Fibroblast of mammary gland (primary cell): ENCODE measurements at places on chromosomes 5 and 9.
A peak's percentile ranks its signal among the peaks of the same experiment; 100 is the strongest.

GRCh38 chr9:272251-273213 lies 57.9 kb downstream of the DOCK8 start:
- no peak for DNase-seq

DNA sequence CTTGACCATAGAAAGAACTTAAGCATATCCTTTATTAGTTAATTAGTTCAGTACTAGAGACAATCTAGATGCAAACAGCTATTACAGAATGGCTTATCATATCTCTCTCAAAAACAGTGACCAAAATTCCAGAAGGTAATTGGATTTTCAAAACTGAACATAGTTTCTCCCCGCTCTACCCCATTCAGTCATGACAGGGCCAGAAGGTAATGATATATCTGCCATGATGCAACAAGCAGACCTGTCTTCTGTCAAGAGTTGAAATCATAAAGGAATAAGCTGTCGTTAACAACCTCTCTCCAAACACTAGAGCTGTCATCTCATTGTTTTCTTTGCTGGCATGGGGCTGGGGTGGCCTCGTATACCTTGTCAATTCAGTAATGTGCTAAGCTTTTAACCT lies 200.5 kb upstream of the POU5F2 start:
- no peak for DNase-seq

DNA sequence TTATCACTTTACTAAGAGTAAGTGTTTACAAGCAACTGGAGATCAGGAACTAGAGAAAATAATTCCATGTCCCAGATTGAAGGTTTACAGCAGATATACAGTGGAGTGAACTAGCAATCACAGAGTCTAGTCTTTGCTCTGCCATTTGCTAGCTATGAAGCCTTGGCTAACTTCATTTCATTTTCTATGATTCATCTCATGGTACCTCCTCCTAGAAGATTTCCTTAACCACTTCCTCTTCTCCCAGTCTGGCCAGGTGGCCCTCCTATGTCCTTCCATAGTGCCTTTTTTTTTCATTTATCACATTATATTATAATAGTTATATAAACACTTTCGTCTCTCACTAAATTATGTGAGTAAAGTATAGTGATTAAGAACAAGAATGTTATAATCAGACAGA lies 52.1 kb downstream of the GRIA1 start:
- DNase-seq = peak; percentile 44

DNA sequence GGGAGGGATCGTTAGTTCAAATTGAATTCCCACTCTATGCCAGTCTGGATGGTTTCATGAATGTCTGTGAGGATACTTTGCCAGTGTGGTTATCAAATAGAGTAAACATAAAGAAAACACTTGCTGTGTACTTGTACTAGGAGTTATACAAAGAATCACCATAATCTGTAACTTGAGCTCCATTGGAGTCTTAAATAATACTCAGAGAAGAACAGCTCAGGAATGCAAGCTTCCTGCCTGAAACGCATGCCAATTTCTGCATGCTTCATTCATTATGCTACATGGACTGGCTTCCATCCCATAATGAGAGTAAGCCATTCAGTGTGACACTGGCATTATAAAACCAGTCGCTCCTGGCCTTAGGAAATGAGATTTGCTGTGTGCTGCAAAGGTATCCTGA lies 351.4 kb downstream of the SEMA5A start:
- peak; percentile 73 for DNase-seq

GRCh38 chr5:41410307-41410706 lies 100.1 kb downstream of the PLCXD3 start:
- DNase-seq = no peak

GRCh38 chr9:94720846-94721549 lies 5.5 kb upstream of the AOPEP start:
- DNase-seq = no peak

DNA sequence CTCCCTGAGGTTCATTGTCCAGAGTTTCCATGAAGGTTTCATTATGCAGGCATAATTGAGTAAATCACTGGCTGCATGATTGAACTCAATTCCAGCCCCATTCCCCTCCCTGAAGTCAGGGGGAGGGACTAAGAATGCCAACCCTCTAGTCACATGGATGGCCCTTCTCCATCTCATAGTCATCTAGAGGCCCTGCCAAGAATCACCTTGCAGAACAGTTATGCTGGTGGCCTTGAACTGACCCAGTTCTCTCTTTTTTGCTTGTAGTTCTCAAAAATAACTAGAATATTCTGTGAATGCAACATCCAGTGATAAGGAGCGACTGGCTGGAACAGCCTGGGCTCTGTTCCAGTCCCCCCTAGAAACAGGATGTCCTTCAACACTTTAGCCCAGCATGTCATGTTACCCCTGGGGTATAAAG lies 31.7 kb downstream of the SLC35A4 start:
- no peak for DNase-seq

- DNase-seq = no peak
These were observed 86.2 kb downstream of the HACD4 start for GRCh38 chr9:20945269-20945668.

GRCh38 chr9:84926793-84927192 lies 257.3 kb downstream of the NTRK2 start:
- no peak for DNase-seq

GRCh38 chr5:107290780-107291398 lies 379.8 kb downstream of the EFNA5 start:
- DNase-seq = no peak

DNA sequence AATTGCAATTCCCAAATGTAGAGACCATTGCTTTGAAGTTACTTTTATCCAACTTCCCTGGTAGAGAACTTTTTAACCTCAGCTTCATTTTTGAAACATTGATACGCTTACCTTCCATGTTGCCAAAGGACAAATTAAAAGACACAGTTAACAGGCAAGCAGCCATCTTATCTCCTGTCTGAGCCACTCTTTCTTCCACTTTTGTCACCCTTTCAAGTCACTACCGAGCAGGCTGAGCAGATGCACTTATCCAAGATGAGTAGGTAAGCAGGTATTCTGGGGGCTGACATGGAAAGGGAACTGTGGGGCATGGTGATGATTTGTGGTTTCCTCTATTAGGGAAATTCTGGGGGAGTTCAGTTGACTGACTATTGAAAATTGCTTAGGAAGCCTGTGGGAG lies 66.7 kb downstream of the DOCK2 start:
- peak; percentile 16 for DNase-seq

GRCh38 chr5:122704247-122705036 lies 70.4 kb upstream of the SNX2 start:
- peak; percentile 75 for DNase-seq

GRCh38 chr5:143920772-143921171 lies 108.8 kb downstream of the HMHB1 start:
- DNase-seq = peak; percentile 91

- DNase-seq = no peak
These were observed 287.5 kb upstream of the IRX1 start for GRCh38 chr5:3307982-3308621.

DNA sequence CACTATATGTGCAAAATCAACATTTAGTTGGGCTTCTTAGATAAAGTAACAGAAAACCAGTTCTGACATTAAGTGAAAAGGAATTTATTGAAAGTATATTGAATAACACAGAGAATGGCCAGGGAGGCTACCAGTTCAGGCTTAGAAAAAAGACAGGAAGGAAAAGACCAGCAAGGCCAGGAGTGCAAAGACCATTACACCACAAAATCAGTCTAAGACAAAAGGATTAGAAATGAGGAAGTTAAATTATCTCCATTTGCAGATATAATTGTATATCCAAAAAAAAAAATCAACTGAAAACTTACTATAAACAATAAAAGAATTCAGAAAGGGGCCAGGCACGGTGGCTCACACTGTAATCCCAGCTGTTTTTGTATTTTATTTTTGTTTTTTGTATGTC lies 4.8 kb upstream of the TEX10 start:
- DNase-seq = no peak
